ENCODE measurements at places on chromosomes 1 and 21.

DNA sequence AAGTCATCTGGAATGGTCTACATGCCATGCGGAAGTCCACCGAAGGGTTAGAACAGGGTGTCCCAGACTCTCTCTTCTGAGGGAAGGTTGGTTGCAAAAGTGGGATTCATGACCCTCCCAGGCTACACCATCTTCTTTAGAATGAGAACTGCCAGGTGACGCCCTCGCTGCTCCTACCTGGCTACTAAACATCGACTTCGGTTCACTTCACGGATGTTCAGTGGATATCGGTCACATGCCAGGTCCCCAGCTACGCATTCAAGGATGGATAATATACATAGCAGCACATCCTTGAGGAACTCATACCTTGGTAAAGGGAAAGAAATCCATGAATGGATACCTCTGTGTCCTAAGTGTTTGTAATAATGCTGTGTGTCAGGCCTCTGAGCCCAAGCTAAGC, 3.3 kb upstream of the OPTC start:
- no peak for DNase-seq

DNA sequence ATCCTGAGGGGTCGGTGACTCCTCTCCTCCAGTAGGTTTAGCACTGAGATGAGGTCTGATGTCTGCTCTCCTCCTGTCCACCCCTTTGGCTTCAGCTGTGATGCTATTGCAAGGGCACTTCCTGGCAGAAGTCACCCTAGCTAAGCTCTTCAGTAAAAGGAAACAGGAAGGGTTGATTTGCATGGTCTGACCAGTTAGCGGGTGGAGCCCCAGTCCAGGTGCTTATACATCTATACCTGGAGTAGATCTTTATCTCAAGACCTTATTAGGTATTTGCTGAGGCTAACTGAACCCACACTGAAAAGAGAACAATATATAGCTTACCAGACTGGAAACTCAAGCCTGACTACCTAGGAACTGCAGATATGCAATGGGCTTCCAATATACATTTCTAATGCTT, 28.9 kb upstream of the NFASC start:
- DNase-seq = no peak

DNA sequence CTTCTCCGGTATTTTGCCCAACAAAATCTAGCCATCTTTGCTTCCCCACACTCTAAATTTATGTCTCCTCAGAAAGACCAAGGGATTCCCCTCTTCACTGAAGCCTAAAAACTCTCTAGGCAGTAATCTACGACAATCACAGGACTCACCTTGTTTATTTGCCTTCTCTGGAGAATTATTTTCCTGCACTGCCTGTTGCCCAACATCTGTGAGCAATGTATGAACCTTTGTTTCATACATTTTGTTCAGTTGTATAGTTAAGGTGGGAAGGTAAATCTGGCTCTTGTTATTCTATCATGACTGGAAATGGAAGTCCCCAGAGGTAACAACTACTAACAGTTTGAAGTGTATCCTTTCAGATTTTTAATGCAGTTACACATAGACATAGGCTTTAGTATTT, 2.2 kb downstream of the COPA start:
- DNase-seq = no peak

DNA sequence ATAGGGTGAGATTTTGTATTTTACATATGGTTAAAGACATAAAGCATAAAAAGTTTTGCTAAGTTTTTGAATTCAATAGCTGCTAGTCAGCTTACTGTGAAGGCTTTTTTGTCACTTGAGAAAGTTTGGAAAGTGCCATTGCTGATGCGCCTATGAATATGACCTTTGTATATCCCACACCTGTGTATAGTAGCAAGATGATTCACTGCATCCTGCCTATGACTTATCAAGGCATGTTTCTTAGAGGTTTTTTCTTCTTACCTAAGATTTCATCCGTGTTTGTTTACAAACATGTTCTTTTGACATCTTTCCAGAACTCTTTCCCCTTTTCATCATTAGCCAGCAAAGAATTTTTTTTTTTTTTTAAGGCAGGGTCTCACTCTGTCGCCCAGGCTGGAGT, 51.5 kb downstream of the PRKAA2 start:
- DNase-seq = no peak

- DNase-seq = no peak
Observed at GRCh38 chr1:4219826-4220225, 319.8 kb upstream of the C1orf174 start.

DNA sequence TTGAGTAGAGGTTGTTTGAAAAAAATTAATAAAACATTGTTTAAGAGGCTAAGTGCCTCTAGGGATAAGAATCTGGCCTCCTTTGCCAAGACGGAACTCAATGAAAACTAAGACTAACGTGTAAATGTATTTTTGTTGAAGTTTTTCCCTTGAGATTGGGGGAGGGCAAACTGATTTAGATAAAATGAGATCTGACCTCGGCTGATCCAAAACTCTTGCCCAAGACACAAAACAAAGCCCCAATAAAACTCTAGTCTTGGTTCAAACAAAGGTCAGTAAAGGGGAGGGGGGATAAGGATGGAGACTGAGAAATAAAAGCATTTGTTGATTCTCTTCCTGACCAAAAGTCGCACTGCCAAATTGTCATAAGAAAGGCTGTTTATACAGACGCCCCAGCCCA, 134.8 kb upstream of the DPT start:
- DNase-seq = no peak

DNA sequence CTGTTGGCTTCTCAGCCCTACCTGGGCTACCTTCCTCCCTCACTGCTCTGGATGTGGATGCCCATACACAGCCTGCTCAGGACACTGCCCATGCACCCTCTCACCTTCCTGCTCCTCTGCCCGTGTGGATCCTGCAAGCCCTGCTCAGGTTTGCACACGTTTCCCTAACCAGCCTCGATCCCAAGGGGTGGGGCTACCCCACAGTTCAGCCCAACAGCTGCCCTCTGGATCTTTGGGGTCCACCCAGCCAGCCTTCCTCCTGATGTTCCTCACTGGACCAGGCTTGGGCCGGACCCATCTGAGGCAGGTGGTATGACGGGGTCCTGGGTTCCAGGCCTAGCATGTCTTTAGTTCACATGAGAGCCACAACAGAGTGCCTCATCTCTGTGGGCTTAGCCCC, 4.7 kb downstream of the TMEM54 start:
- no peak for DNase-seq
